Motor neuron (in vitro differentiated cells): ENCODE measurements at places on chromosomes 6 and 20.

- no peak for ATAC-seq
Observed at GRCh38 chr6:147700436-147701209, 192.1 kb downstream of the SAMD5 start.

GRCh38 chr6:33908025-33908424, 104.2 kb upstream of the MLN start:
- peak; percentile 53 for ATAC-seq

DNA sequence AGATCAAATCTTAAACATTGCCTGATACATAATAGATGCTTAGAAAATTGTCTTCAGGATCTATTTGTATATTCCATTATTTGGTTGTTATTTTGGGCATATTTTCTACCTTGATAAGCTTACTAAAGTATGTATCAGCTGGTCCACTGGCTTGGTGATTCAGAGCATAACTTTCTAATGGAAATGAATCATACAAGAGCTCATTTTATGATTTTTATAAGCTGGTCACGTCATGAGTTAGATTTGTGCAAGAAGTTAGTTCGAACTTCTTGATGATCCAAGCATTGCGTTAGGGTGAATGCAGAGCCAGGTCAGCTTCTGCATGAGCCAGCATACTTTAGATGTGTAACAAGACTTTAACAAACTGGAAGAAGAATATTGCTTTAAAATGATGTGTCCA, 144.5 kb upstream of the FLRT3 start:
- ATAC-seq = no peak

- no peak for ATAC-seq
Observed at GRCh38 chr6:41100871-41101287, 28.1 kb downstream of the NFYA start.

- no peak for ATAC-seq
Observed at GRCh38 chr20:19137641-19138040, 74.8 kb upstream of the SLC24A3 start.

GRCh38 chr6:127397729-127398630, 54.6 kb upstream of the ECHDC1 start:
- peak; percentile 34 for ATAC-seq
